ENCODE measurements at places on chromosomes 16 and 17.

- DNase-seq: no peak
- H3K4me1 ChIP-seq: peaks cover 74% of the 10 kb centered on the region
- peak overlapping the region; percentile 90 for H3K4me3 ChIP-seq
- H3K27ac ChIP-seq: peak overlapping the region; percentile 26
- H3K36me3 ChIP-seq: peaks cover 16% of the 10 kb centered on the region
- no peaks in the 10 kb centered on the region for H3K27me3 ChIP-seq
These were observed 3.0 kb downstream of the LASP1 start for GRCh38 chr17:38872671-38873385.

DNA sequence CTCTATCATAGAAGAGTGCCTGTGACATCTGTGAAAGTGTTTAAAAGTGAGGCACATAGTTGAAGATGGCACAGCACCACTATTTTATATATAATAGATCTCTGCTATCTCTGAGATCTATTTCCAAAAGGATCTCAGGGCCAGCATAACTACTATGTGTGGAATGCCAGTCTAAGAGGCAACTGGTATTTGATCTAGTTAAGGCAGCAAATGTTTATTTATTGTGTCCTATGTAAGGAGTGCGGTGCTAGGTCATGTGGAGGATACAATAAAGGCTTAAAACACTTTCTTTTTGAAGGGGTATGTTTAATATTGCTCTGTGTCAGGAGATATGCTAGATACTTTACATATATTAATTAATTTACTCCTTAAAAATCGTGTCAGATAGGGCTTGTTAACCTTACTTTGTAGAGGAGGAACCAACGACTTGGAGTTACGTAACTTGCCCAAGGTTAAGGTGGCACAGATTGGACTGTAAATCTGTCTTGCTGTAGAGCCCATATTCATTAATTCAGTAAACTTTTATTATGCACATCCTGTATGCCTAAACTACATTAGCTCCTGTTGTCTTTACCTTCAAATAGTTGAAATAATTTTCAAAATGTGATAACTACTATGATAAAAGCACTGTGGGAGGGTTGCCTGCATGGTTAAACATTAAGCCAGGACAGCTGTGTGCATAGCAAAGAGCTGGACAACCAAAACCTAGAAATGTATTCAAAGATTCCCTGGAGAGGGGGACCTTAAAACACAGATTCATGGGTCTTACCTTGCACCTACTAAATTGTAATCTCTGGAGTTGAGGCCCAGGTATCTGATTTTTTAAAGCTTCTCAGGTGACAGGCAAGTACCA is 83.3 kb downstream of the NLK start:
- peaks cover 7% of the 10 kb centered on the region for H3K36me3 ChIP-seq
- no peak for DNase-seq
- H3K4me1 ChIP-seq: no peaks in the 10 kb centered on the region
- no peaks in the 10 kb centered on the region for H3K27me3 ChIP-seq
- no peak overlapping the region for H3K27ac ChIP-seq

DNA sequence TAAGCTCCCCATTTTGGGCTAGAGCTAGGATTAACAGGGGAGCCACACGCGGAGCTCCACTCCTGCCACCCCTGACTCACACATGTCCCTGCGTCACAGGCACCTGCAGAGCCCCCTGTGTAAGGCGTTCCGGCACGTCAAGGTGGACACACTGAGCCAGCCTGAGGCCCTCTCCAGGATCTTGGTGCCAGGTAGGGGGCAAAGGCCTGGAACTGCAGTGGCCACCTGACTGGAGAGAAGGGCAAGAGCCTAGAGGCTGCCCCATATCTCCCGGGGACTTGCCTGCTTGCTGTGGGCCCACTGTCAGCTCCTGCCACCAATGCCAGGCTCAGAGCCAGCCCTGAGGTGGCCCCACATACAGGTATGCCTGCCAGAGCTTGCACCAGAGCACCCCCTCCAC is 33.7 kb downstream of the NECAB2 start:
- no peak overlapping the region for H3K4me3 ChIP-seq
- H3K27ac ChIP-seq: no peak overlapping the region
- no peaks in the 10 kb centered on the region for H3K4me1 ChIP-seq
- DNase-seq: no peak
- no peaks in the 10 kb centered on the region for H3K27me3 ChIP-seq
- H3K36me3 ChIP-seq: no peaks in the 10 kb centered on the region

- no peaks in the 10 kb centered on the region for H3K36me3 ChIP-seq
- H3K4me3 ChIP-seq: no peak overlapping the region
- no peak overlapping the region for H3K27ac ChIP-seq
- H3K4me1 ChIP-seq: no peaks in the 10 kb centered on the region
These were observed 424.4 kb downstream of the PMP22 start for GRCh38 chr17:14840616-14841231.

GRCh38 chr16:82488460-82488859 is 138.3 kb upstream of the CDH13 start:
- H3K4me3 ChIP-seq: no peak overlapping the region
- no peak overlapping the region for H3K27ac ChIP-seq
- DNase-seq: no peak
- no peaks in the 10 kb centered on the region for H3K4me1 ChIP-seq
- no peaks in the 10 kb centered on the region for H3K36me3 ChIP-seq

DNA sequence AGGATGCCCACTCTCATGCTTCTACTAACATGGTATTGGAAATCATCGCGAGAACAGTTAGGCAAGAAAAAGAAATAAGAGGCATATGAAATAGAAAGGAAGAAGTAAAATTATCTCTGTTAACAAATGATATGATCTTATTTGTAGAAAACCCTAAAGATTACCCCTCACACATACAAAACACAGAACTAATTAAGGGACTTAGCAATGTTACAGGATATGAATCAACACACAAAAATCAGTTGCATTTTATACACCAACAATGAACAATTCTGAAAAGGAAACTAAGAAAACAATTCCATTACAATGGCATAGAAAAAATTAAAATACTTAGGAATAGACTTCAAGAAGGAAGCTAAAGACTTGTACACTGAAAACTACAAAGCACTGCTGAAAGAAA is 2.7 kb upstream of the CAPNS2 start:
- no peak overlapping the region for H3K4me3 ChIP-seq
- no peaks in the 10 kb centered on the region for H3K36me3 ChIP-seq
- no peak for DNase-seq
- H3K27me3 ChIP-seq: peaks cover 11% of the 10 kb centered on the region

DNA sequence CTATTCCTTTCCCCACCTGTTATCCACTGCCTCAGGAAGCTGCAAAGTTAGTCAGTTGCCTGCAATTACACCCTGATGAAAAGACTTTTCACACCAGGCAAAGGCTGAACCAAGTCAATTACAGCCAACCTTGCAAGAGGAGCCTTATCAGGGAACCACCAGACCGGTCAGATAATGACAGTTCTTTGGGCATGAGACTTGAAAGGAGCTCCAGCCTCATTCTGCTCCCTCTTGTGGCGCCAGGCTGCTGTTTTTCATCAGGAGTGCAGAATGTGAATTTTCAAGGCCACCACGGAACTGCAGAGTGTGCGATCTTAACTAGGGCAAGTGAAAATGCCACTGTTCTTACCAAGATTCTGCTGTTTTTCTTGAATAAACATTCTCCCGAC is 22.5 kb downstream of the DNAI2 start:
- H3K36me3 ChIP-seq: peaks cover 2% of the 10 kb centered on the region
- peaks cover 23% of the 10 kb centered on the region for H3K4me1 ChIP-seq

DNA sequence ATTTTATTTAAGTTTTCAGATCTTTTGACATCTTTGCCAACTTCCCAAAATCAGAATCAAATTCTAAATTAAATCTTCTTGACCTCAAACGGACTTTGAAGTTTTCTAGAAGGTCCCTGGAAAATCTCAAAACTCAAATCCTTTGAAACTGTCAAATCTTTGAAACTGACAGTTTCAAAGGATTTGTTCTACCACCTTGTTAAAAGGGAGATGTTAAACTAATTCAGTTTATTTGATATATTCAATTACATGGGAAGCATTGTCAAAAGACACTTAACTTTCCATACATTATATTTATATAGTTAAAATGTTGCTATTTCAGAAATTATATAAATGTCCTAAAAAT is 3.4 kb upstream of the DPEP1 start:
- no peak overlapping the region for H3K4me3 ChIP-seq
- H3K36me3 ChIP-seq: no peaks in the 10 kb centered on the region
- H3K27ac ChIP-seq: no peak overlapping the region
- H3K4me1 ChIP-seq: peaks cover 2% of the 10 kb centered on the region

All from activated CD4-positive, alpha-beta T cell treated with anti-CD3 and anti-CD28 coated beads, Interleukin-2, amount 10 ng/mL, durations not matched to agents 7 days and 5 days (primary cell).